ENCODE measurements at places on chromosomes 6 and 20.

GRCh38 chr6:169370054-169370453 is 116.4 kb upstream of the THBS2 start:
- no peak for DNase-seq

DNA sequence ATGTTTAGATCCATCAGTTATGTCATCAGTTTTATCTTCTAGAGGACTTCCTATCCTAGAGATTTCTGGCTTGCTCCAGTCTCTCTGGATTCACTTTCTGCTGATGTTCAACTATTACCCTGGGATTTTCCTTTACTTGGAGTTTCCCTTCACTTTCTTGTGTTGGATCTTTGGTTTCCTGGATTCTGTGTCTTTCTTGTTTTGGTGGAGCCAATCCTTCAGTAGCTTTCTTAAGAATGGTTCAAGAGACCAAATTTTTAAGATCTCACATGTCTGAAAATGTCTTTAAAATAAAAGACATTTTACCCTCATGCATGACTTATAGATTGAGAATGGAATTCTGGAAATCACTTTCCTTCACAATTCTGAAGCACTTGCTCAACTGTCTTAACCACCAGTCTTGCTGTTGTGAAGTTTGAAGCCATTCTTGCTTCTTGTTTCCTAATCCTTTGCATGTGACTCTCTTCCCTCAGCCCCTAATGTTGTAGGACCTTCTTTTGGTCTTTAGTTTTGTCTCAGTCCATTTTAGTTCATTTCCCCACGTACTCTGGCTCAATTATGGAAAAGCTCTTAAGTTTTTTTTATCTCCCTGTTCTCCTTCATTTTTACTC is 87.9 kb downstream of the ARID1B start:
- DNase-seq = no peak

DNA sequence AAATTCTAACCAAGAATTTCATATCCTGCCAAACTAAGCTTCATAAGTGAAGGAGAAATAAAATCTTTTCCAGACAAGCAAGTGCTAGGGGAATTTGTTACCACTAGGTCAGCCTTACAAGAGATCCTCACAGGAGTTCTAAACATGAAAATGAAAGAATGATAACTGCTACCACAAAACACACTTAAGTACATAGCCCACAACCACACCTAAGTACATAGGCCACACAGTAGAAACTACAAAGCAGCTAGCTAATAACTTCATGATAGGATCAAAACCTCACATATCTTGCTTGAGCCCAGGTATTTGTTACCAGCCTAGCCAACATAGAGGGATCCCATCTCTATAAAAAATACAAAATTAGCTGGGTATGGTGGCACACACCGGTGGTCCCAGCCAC is 50.4 kb downstream of the IRAK1BP1 start:
- no peak for DNase-seq

GRCh38 chr20:32215147-32215546 is 7.5 kb downstream of the POFUT1 start:
- DNase-seq = no peak

GRCh38 chr20:48797275-48797825 is 30.4 kb downstream of the PREX1 start:
- DNase-seq = no peak

DNA sequence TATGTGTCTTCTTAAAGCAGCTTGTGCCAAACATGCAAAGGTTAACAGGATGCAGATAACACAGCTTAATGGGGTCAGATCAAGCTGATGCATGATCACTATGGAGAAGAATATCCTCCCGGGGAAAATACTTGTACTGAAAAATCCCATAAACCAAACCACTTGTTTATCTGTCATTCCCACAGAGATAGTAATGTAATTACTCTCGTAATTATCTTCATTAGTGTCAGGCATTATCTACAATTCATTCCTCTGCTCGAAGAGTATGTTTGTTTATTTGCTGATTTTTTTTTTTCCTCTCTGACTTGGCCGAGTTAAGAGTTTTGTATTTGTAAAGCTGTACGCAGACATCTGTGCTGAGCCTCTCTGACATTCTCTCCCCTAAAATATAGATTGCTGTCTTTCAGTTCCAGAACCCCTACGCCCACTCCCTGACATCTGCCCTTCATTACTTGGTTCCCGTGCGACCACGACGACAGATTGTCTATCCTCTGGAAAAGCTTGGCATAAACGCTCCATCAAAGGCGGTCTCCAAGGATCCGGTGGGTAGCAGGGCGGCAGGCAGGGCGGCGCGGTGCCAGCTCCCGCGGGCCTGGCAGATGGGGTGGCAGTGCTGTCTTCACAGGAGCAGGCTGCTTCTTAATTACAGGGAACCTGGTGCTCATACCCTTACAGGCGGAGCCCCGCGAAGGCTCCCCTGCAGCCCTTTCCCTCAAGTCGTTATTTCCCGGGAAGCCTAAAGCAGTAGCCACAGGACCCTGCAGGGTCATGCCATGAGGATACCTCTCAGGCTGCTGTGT is 147.2 kb downstream of the CFAP61 start:
- DNase-seq = no peak

GRCh38 chr6:20789162-20789561 is 254.9 kb downstream of the CDKAL1 start:
- DNase-seq = no peak

- no peak for DNase-seq
Measured at GRCh38 chr6:38155621-38156204, 336.2 kb downstream of the ZFAND3 start.

DNA sequence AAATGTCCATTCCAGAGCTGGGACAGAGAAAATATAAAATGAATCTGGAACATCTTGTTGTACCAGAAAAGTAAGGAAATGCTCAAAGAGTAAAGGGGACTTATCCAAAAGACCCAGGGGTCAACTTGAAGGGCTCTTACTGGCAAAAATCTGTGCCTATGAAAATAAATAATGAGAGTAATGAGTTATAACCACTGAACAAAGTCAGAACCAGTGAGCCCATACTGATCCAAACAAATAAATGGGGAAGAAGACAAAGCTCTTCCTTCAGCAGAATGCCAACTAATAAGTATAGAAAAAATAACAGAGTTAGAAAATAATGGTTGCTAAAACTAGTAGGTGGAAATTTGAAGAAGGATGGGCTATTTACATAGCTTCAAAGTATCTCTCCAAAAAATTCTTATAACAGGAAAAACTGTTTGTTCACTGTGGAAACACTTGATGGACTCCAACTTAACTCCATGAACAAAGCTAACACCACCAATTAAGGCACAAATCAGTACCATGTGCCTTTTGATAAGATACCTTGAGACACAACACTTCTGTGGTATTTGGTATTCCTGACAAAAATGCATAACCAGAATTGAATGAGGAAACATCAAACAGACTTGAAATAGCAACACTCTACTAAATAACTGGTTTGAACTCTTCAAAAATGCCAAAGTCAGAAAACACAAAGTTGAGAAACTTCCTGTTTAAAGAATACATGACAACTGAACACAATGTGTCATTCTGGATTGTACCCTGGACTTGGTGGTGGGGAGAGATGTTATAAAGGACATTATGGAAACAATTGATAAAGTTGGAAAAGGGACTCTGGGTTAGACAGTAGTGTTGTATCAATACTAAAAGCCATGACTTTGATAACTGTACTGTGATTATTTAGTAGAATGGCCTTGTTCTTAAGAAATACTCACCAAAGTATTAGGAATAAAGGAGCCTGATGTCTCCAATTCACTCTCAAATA is 197.5 kb downstream of the ISM1 start:
- no peak for DNase-seq

GRCh38 chr20:58361481-58362205 is 27.4 kb upstream of the VAPB start:
- DNase-seq = no peak

- no peak for DNase-seq
Measured at GRCh38 chr20:56766528-56766927, 137.4 kb downstream of the TFAP2C start.

- DNase-seq = no peak
Measured at GRCh38 chr6:139376604-139377218, 2.3 kb upstream of the CITED2 start.

- no peak for DNase-seq
Measured at GRCh38 chr20:31593221-31594001, 11.7 kb upstream of the ID1 start.

- no peak for DNase-seq
Measured at GRCh38 chr20:39916236-39916765, 772.7 kb downstream of the MAFB start.

DNA sequence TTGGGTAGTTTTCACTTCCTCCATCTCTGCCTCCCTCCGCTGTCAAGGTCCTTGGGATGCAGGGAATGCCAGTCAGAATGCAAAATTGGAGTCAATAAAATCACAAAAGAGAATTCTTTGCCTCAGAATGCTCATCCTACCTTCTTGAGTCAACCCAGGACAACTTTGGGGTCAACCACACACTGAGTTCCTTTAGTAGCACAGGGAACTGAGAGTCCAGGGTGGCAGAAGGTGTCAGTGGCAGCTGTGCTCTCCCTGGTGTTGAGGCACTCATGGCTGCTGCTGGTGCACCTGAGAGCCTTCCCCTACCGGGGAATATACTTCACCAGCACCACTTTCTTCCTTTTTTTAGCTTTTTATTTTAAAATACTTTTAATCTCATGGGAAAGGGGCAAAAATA is 829 bp upstream of the NOTCH4 start:
- DNase-seq = no peak

- no peak for DNase-seq
Measured at GRCh38 chr6:133977983-133978895, 25.2 kb downstream of the TBPL1 start.

DNA sequence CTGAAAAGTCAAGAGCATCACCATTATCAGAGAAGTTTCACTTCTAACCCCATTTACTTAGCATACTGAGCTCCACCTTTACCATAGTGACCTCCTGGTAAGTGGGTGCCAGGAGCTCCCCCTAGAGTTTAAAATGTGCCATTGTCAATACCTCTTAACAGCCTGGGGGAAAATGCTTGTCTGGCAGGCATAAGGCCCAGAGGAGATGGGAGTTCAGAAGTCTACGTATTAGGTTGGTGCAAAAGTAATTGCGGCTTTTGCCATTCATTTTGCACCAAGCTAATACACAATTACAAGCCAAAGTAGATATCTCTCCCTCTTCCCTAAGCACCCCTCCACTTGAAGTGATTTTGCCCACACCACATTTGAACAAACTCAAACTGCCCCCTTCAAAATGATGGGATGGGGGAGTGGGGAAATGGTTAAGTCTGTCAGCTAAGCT is 919.0 kb downstream of the KIF16B start:
- no peak for DNase-seq

GRCh38 chr6:88662163-88662580 is 301.2 kb downstream of the RNGTT start:
- DNase-seq = no peak

DNA sequence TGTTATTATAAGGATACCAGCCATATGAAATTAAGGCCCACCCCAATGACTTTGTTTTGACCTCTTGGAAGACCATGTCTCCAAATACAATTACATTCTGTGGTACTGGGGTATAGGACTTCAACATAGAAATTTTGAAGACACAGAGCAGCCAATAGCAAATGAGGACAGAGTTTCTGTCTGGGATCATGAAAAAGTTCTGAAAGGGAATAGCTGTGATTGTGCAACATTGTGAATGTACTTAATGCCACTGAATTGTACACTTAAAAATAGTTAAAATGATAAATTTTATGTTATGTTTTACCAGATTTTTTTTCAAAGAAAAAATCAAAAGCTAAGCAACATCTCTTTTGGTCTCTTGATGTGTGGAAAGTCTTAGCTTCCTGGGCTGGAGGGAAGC is 27.0 kb upstream of the AGPAT4 start:
- no peak for DNase-seq

DNA sequence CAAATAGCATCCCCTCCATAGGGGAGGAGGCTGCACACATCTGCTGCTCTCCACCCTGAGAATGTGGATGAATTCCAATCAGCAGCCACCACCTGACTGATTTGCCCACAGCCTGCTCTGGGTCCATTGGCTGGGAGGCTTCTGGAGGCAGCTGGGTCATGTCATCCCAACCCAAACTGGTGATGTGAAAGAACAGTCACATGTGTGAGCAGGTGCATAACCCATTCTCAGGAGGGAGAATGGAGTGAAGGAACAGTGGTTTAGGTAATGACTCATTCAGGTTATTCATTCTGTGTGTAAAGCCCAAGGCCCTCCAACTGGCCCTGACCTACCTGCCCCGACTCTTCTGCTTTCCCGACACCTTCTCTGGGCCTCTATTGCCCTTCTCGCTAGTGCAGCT is 90.9 kb upstream of the GCM1 start:
- DNase-seq = no peak
